ENCODE measurements at places on chromosomes 5 and 9. TPM values are rescaled to one million over a fixed set of nuclear protein-coding genes. Genes with fewer than 3 reads are reported as not detected.

The ALDH1A1 gene
- total RNA-seq = 0.30 TPM

The PCDHB11 gene
- total RNA-seq = not detected

The REEP5 gene
- total RNA-seq = 35.4 TPM

The HMGCR gene
- 39.2 TPM for total RNA-seq

The CDC20B gene
- total RNA-seq = not detected

The DMRT3 gene
- not detected for total RNA-seq

The SLC22A4 gene
- total RNA-seq = not detected

The AK8 gene
- not detected for total RNA-seq

The ZDHHC11 gene
- 9.8 TPM for total RNA-seq

The TRIM7 gene
- total RNA-seq = 4.2 TPM

The SNX24 gene
- 2.2 TPM for total RNA-seq

The GFI1B gene
- total RNA-seq = not detected

The SLCO4C1 gene
- 0.05 TPM for total RNA-seq

The MYORG gene
- 1.5 TPM for total RNA-seq

The ARID3C gene
- total RNA-seq = 0.27 TPM

The SLC6A18 gene
- not detected for total RNA-seq

The C9orf40 gene
- total RNA-seq = 5.0 TPM

The LMNB1 gene
- 27.7 TPM for total RNA-seq

The FOXD4L4 gene
- total RNA-seq = 0.44 TPM

The RAI14 gene
- not detected for total RNA-seq

The PFN3 gene
- total RNA-seq = not detected

The NOXA1 gene
- total RNA-seq = 4.5 TPM

The HACD4 gene
- total RNA-seq = 12.6 TPM

The BARHL1 gene
- not detected for total RNA-seq

The HTR4 gene
- total RNA-seq = not detected

The FBP2 gene
- total RNA-seq = not detected

The LRRC19 gene
- not detected for total RNA-seq

The SLC34A1 gene
- total RNA-seq = 0.16 TPM
